ENCODE measurements at places on chromosomes 3 and 15. TPM values are rescaled to one million over a fixed set of nuclear protein-coding genes. Genes with fewer than 3 reads are reported as not detected.

Gene BTLA
- total RNA-seq = under 0.01 TPM

Gene STRC
- total RNA-seq = not detected

Gene GCNT3
- total RNA-seq = 0.14 TPM

Gene LDHAL6B
- total RNA-seq = not detected

Gene NIPA2
- total RNA-seq = 54.9 TPM

Gene SLC22A13
- total RNA-seq = 0.28 TPM

Gene EPB42
- not detected for total RNA-seq

Gene PAQR5
- 9.6 TPM for total RNA-seq

Gene SNUPN
- total RNA-seq = 33.4 TPM
